ENCODE measurements at places on chromosomes 2 and 18.

- no peak for DNase-seq
Measured at GRCh38 chr2:238449909-238450417, 23.2 kb downstream of the ASB1 start.

DNA sequence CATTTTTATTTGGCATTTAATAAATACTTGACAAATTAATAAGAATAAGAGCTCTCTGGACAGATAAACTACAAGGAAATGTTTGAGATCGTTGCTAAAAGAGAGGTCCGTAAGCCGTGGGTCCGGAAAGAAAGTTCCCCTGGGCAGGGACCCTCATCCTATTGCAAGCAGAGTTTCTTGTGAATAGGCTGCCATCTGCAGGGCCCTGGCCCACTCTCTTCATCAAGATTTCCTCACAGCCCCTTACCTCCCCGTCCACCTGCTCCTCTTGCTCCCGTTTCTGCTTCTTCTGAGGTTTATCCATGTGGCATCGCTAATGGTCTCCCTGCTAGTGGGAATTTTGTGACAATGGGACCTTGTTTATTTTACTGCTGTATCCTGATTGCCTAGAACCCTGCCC is 30.1 kb upstream of the MC5R start:
- DNase-seq = no peak

- DNase-seq = no peak
Measured at GRCh38 chr18:70431203-70431624, 142.4 kb downstream of the SOCS6 start.

GRCh38 chr18:79889569-79889968 is 61.9 kb downstream of the SLC66A2 start:
- DNase-seq = no peak

DNA sequence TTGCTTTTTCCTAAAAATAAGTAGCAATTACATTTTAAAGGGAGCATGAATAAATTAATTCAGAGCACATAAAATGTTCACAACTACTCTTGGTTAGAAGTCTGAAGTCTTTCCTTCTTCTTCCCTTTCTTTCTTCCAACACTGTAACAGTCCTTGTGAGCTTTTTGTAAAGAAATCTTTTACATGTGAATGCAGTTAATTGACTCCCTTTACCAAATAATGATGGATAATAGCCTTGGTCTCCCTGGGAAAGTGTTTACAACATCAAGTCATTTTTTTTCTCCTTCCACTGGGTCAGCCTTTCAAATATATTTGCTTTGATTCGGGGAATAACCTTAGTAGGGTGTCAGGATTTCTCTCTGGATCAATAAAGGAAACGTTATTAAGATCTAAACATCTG is 39.1 kb downstream of the CALCRL start:
- no peak for DNase-seq

DNA sequence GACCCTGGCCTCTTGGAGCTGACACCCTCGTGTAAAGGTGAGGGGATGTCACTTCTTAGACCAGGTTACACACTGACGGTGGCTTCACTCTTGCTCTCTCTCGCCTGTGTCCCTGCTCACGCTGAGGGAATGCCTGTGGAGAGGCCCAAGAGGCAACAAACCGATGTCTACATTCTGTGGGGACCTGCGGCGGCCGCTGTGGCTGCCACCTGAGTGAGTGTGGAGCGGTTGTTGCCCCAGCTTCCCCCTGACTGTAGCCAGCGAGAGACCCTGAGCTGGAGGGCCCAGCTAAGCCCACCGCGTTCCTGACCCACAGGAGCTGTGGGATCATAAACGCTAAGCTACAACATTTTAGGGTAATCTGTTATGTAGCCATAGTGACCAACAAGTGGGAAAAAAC is 55.7 kb upstream of the ASAP2 start:
- no peak for DNase-seq

- DNase-seq = no peak
Measured at GRCh38 chr2:44759823-44760222, 181.7 kb upstream of the SIX3 start.

GRCh38 chr18:49591271-49591670 is 29.4 kb downstream of the LIPG start:
- no peak for DNase-seq

GRCh38 chr2:134455426-134455825 is 201.6 kb downstream of the MGAT5 start:
- no peak for DNase-seq

- DNase-seq = no peak
Measured at GRCh38 chr2:218264773-218265561, 4.2 kb downstream of the GPBAR1 start.
